ENCODE measurements at places on chromosomes 12 and 14.
A peak's percentile ranks its signal among the peaks of the same experiment; 100 is the strongest.

DNA sequence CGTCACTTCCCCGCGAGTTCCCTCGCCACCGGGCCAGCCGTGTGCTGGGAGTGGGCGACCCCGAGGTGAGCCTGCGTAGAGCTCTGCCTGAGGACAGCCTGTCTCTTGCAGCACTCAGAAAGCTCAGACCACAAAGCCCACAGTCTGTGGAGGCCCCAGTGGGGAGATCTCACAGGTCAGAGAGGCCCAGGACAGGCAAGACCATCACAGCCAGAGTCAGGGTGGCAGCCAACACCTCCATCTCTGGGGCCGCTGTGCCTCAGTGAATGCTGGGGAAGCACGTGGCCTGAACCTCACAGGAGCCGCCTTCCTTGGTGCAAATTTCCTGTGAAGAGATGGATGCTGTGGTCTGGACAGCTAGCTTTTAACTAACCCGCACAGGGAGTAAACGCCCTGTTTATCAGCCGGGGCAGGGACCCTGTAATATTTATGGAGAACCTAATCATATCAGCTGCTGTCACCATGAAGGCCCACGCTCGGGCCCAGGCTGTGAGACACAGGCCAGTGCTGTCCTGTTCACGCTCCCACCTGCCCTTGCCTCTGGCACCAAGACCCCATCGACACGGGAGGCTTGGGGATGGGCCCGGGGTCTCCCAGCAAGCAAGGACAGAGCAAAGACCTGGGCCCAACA, 56.9 kb downstream of the CDC42BPB start:
- DNase-seq = no peak

DNA sequence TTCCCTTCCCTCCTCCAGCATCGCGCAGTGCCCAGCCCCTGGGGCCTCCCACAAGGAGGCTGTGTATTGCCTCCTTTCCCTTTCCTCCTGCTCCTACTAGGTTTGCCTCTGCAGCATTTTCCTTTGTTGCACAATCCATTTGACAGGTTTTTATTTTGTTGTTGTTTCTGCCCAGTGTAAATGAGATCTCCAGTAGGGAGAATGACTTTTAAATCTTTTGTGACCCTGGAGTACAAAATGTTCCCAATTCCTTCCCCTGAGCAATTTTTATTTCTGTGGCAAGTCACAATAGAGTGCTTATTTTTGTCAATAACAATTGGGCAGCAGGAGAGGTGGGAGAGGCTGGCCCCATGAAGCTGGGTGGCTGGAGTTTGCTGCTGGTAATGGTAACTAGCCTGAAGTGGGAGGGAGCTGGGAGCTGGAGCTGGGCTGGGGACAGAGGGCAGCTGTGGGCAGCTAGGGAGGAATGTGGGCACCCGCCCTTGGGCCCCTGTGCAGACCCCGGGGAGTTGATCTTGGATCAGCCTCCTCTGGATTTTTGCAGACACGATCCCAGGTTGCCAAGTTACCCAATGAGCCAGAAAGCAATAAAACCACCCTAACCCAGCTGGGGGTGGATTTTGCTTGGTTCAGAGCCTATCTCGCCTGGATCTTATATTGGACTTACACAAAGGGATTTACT, 160.1 kb downstream of the KTN1 start:
- DNase-seq = no peak

DNA sequence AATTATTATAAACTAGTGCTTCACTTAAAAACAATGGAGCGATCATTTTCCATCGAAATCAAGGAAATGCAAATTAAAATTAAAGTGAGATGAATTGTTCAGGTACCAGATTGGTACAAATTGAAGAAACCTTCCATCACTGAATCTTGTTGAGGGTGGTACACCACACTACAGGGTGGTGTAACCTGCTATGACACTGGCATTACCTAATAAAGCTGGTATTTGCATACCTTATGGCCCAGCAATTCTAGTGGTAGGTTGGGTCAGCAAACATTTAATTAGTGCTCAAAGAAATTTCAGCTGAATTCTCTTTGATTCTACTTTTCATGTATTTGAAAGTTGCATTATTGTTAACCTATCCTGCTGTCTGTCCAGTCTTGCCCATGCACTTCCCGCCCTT, 9.2 kb downstream of the TIGAR start:
- no peak for DNase-seq

DNA sequence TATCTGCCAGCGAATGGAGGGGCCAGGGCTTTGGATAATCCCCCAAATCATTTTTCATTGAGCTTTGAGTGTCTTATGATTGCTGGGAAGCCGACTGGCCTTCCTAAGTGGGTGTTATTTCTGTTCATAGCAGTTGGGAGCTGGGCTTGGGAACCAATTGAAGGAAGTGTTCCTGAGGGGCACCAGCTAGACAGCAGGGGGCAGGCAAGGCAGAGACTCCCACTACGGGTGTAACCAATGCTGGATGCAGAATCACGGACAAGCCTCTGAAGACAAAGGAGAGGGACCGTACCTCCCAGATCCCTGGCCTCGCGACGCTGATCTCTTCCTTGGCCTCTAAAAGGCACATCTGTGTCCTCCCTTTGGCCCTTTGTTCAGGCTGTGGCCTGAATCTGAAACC, 149.0 kb upstream of the PRMT8 start:
- no peak for DNase-seq

GRCh38 chr12:84995641-84996040, 40.4 kb downstream of the TSPAN19 start:
- no peak for DNase-seq

DNA sequence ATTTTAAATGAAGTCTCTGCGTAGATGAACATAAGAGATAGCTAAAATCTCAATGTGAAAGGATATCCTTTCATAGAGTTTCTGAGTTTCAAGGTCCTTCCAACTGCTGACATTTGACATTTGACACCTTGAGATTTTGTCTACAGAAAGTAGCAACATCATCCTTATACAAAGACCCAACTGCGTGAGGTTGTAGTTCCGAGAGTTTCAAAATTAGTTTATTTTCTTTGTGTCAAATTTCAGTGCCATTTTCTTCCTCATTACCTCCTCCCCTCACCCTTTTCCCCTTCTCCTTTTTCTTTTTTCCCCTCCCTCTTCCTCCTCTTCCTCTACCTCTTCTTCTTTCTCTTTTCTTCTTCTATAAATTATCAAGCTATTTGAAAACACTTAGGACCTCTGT, 26.9 kb upstream of the BATF start:
- no peak for DNase-seq

DNA sequence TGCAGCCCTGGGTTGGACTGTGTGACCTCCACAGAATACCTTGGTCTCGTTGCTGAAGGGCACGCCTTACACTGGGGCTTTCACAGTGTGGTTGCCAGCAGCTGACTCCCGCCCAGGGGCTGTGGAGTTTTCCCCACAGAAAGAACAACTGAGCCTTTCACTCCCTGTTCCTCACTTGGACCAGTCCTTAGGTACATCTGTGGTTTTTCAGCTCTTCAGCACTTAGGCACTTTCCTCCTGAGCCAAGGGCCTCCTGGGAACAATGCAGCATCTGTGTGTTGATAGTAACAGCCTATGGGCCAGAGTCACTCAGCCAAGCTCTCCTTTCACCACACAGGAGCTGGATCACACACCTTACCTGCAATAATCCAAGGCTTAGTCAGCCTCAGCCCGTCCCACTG, 25.0 kb downstream of the ERP27 start:
- no peak for DNase-seq

- DNase-seq = peak; percentile 40
Observed at GRCh38 chr14:74608959-74609611, 3.0 kb downstream of the LTBP2 start.

DNA sequence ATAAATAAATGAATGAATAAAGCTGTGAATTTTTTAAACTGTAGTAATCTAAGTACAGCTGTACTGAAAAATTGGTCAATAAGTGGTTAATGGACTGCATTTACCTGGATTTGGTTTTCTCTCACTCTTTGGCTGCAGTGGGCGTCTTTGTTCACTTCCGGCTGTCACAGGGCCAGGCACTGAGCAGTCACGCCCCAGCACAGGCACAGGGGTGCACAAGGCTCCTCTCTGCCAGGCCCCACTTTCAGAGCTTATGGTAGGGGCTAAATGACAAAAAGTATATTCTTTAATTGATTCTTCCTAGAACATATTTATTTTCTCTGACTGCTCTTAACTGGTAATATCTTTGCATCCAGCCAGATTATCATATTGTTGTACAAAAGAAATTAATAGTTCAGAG, 70.6 kb upstream of the DYNC1H1 start:
- no peak for DNase-seq

GRCh38 chr12:23758608-23759007, 190.9 kb downstream of the SOX5 start:
- DNase-seq = no peak

- no peak for DNase-seq
Observed at GRCh38 chr12:68495336-68496070, 115.2 kb upstream of the RAP1B start.

DNA sequence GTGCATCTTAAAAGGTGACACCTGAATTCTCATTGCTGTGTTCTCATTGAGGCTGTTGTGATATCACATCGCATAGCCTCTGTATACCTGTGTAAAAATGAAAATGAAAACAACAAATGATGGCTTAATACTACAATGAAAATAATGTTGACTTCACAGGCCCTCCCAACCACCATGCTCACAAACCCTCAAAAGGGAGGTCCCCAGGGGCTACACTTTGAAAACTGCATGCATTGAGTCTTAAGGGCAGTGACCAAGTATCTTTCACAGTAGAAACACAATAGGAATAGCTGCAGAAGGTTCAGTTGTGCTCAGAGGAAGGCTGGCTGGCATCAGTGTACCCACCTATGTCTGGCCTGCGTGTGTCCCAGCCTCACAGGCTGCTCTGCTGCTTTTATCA, 27.6 kb upstream of the KCNK13 start:
- DNase-seq = no peak

DNA sequence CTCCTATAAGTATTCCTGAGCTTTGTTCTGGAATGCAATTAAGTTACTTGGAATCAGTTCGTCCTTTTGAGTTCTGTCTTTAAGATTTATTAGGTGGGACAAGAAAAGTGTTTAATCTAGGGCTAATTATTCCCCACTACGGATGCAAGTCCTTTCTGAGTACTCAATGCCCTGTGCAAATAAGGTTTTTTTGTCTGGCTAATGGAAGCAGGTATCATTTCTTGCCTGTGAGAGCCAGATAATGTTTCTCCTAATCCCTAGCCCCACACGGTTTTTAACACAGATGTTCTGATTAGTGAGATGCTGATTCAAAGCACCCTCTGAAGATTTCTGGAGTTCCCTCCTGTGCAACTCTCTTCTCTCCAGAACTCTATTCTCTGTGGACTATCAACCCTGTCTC, 296.6 kb upstream of the PRICKLE1 start:
- no peak for DNase-seq

DNA sequence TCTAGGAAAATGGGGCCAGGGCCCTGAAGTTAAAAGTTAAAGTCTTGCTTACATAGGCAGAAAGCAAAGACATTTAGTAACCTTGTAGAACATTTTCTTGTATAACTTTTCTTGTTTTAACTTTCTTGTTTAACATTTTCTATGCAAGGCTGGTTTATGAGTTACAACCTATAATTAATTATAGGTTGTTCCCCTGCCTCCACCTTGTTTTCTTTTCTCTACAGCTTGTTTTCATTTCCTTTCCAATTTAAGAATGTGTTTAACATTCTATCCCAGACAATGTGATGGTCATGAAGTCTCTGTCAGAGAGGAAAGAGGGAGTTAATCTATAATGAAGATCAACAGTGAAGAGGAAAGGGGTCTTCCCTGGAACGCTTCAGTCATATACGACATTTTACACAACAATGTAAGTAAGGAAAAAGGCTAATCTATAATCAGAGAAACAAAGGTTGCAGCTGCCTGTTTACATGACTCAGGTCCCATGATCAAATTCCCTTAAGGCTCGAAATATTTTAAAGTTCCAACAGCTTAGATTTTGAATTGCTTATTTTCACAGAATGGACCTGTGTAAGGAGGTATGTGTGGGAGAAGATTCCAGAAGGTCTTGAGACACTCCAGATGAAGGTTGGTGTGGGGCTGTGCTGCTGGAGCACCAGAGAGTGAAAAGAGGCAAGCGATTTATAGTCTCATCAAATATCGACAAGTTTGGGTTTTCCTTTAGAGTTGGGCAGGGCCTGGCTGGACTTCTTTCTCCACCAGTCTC, 34.2 kb upstream of the TCL1B start:
- DNase-seq = no peak

DNA sequence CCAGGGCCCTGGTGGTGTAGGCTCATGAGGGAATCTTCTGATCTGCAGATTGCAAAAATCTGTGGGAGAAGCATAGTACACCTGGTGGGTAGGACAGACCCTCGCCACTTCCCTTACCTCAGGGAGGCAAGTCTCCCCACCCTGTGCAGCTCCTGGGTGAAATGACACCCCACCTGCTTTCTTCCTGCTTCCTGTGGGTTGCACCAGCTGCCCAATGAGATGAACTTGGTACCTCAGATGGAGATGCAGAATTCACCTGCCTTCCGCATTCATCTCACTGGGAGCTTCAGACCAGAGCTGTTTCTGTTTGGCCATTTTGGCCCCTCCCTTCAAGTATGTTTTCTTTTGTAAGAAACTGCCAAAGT, 4.7 kb downstream of the CLEC2D start:
- no peak for DNase-seq

- no peak for DNase-seq
Observed at GRCh38 chr14:62654641-62655040, 390.6 kb downstream of the KCNH5 start.

GRCh38 chr12:103952497-103952896, 13.2 kb upstream of the TDG start:
- no peak for DNase-seq

GRCh38 chr14:74502236-74503019, 8.9 kb downstream of the ISCA2 start:
- DNase-seq = no peak

GRCh38 chr12:47408171-47408871, 297.5 kb downstream of the RPAP3 start:
- DNase-seq = no peak

DNA sequence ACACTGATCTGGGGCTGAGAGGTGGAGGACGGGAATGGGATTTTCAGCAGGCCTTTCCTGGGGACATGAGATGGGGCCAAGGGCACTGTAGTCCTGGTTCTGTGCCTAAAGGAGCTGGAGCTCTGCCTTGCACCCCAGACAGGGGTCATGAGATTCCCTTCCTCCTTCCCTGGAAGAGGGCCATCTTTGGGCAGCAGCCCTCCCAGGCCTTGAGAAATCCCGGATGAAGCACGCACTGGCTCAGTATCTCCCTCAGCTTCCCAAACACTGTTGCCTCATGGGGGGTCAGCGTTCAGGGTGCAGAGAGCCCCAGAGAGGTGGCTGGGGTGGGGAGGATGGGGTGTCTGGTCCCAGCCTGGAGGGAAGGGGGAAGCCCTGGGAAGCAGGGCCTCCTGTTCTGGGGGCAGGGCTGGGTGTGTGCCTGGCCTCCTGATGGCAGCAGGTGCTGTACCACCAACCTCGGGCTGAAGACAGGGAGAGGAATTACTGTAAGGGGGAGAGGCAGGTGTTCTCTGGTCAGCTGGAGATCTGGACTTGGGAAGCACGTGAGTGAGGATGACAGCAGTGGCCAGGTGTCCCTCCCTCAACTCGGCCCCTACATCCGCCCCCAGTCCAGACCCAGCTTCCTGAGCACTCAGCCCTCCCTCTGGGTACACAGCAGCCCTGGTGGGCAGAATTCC, 8.4 kb upstream of the NR4A1 start:
- DNase-seq = no peak

DNA sequence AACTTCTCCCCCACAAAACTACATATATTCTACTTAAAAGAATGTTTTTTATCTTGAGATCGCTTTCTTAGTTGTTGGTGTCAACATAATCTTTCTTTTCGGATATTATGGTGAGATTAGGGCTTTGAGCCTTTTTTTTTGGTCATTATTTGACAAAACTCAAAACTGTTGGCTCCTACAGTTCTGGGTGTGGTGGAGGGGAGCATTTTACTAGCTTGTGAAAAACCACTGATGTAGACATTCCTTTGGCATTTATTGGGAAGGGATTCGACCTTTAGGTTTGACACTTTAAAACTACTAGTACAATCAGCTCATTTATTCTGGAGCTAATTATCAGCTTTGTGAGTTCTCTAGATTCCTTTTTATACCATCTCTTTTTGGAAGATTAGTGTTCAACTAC, 24.4 kb downstream of the MSRB3 start:
- DNase-seq = no peak

Measured in NCI-H1048 (cell line).